Activated T-helper 1 cell treated with Interleukin-2 at 50 U/mL for 16 hours (primary cell): ENCODE measurements at places on chromosomes 12 and 14.

- DNase-seq = no peak
Observed at GRCh38 chr12:101925935-101926334, 48.6 kb downstream of the DRAM1 start.

DNA sequence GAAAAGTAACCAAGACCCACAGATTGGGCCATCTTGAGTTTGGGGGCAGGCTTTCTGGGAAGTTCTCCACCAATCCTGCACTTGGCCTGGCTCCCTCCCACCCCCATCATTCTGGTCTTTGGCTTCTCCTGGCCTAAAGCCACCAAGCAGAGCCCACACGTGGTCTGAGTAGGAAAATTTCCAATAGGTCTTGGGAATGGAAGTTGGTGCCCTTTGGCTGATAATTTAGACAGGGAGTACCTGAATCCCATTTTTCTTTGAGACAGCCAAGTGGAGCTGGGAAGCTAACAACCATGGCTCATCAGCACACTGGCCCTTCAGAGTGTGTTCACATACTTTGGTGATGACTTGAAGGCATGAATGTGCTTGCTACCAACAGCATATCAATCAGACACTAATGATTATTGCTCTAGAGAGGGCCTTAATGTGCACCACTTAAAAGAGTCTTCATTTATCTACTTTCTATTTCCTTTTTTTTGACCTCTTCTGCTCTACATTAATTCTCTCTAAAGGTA is 156.0 kb downstream of the EGLN3 start:
- no peak for DNase-seq

DNA sequence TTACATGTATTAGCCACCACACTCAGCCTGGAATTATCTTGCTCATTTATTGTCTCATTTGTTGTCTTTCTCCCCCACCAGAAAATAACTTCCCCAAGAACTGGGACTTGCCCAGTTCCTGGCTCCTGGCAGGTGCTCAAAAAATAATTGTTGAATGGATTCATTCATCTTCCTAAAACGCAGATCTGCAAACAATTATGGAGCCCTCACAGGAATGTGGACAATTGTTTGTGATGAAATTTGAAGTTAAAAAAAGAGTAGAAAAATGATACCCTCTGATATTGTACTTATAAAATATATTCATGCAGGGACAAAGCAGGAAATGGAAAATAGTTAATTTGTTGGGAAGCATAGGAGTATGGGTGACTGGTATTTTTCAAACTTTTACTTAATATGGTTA is 60.7 kb upstream of the MAP1LC3B2 start:
- no peak for DNase-seq

GRCh38 chr14:88829188-88829587 is 4.7 kb downstream of the TTC8 start:
- DNase-seq = no peak

DNA sequence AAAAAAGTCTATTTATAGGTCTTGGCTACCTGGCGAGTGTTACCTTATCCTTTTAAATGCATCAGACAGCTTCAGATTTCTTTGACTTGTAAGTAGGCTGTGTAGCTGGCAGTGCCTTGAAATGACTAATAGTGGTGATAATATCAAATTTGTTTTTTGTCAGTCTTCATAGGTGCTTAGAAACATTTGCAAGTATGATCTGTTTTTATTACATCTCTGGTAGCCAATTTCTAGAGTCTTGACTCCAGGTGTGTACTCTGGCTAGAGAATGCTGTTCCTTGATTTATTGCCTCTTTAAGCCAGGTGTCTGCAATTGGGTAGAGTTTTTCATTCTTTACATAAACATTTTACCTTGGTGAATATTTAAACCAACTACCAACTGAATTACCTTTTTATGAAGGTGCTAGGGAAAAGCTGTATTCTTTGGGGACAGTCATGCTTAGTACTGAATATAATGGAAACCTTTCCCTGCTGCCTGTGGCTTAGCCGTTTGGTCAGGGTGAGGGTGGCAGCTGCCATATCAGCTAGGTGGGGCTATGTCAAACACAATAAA is 32.6 kb downstream of the MLXIP start:
- DNase-seq = no peak

- no peak for DNase-seq
Observed at GRCh38 chr12:98645572-98646067, 530 bp downstream of the APAF1 start.

DNA sequence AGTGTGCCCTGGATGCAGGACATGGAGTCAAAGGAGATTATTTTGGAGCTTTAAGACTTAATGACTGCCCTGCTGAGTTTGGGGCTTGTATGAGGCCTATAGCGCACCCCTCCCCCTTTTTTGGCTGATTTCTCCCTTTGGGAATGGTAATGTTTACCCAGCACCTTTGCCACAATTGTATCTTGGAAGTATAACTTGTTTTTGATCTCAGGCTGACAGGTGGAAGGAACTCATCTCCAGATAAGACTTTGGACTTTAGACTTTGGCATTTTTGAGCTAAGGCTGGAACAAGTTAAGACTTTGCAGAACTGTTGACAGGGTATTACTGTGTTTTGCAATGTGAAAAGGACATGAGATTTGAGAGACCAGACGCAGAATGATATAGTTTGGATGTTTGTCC is 110.5 kb downstream of the DERA start:
- DNase-seq = no peak

DNA sequence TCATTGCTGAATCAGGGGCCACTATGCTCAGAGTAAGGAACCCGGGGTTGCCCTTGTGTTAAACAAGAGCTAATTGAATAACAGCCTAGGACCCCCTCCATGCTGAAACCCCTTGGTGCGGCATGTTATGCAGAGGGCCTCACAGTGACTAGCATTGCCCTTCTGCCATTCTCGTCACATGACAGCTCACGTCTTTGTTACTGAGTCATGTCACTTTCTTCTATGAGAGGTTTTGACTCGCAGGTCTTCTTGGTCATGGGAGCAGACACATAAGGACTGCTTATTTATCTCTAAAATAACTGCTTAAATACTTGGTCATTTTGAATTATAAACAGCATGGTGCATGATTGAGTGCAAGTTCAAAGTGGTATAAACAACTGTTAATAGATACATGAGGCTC is 24.9 kb downstream of the TCTN1 start:
- no peak for DNase-seq

DNA sequence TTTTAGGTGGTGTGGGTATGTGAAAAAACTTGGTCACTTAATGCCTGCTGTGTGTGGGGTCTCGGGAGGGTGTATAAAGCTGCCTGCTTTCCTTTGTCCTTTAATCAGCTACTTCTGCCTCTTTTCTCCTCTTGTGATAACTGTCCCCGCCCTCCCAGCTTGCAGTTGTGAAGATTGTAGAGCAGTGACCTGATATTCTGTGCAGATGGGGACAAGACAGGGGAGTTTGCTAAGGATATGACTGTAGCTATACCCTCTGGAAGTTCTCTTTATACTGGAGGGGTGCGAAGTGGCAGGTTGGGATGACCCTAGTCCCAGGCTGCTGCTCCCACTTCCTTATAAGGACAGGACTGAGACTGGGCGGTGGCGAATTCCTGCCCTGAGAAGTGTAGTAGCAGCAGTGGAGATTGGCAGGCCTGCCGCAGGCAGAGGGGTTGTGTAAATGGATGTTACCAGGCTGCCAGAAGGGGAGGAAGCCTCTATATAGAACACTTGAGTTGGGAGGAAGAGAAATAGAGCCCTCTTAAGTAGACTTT is 835 bp downstream of the MYL6 start:
- DNase-seq = no peak

- no peak for DNase-seq
Observed at GRCh38 chr14:76323331-76324050, 52.4 kb upstream of the ESRRB start.

DNA sequence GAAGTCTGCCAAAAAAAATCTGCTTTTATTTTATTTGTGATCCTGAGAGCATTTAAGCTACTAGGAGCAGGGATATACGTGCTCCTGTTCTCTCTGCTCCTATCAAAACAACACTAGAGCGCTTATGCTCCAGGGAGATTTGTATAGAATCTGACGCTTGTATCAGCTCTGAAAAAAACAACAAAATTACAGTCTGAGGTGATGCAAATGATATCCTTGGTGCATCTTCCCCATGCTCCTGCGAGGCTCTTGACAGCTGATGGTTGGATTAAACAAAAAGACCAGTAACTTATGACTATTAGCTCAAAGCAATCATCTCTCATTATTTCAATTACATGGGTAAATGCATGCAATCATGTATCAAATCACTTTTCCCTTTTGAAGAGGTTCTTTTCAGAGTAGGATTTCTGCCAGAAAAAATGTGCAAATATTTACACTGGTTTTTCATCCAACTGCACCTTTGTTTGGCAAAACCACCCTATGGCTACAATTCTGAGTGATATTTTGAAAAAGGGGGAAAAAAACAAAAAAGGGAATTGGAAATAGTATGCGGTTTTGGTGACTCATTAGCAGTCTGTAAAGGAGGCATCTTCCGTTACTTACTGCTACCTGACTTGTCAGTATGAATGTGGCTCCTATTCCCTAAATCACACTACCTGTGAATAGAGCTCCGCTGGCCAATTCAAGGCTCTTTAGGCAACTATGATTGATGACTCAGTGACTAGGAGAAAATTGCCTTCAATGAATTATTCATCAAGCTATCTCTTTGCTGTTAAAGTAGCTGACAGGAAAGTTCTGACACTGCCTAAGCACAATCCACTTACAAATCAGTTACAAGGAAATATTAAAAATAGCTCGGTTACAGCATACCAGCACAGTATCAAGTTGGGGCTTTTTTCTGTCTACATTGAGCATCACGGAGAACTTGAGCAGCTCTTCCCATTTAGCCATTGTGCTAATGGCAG is 450.0 kb downstream of the FOXG1 start:
- no peak for DNase-seq

GRCh38 chr12:67625004-67625403 is 23.5 kb upstream of the DYRK2 start:
- no peak for DNase-seq

GRCh38 chr14:74510959-74511409 is 17.4 kb downstream of the ISCA2 start:
- DNase-seq = no peak

GRCh38 chr12:21774358-21775132 is at the start of gene KCNJ8:
TSS of gene KCNJ8 (minus strand) at chr12:21774706. CDS start at chr12:21773616, 1,090 bp downstream.
- DNase-seq = no peak

GRCh38 chr14:95183532-95184412 is 26.4 kb upstream of the DICER1 start:
- no peak for DNase-seq

DNA sequence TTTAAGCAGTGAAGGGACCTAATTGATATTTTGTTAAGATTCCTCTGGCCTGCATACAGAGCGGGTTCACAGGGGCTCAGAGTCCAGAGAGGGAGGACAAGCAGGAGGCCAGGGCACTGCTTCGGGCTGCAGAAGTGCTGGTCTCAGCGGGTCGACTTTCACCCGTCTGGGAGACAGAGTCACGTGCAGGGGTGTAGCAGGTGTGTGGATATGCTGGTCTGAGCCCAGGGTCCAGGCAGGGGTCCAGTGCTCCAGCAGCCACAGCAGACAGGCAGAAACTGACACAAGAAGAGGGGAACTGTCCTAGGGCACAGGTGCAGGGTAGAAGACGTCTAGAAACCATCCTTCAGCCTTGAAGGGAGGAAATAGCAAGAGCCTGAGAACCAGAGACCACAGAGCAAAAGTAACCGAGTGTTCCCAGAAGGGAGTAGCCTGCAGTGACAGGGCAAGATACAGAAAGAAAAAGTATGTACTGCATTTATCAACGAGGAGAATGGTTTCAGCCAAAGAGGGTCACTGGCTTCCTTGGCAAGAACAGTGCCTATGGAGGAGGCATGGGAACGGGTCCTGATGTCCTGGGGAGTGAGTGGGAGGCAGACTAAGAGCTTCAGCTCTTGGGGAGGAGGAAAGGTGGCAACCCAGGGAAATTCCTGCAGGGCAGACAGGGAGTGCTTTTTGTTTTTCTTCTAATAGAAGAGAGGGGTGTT is 28.7 kb downstream of the FBXO21 start:
- no peak for DNase-seq

- no peak for DNase-seq
Observed at GRCh38 chr14:47425302-47425701, 250.1 kb downstream of the MDGA2 start.

- DNase-seq = no peak
Observed at GRCh38 chr14:53062856-53063255, 90.3 kb downstream of the DDHD1 start.

- DNase-seq = no peak
Observed at GRCh38 chr14:100893760-100894159, 9.8 kb downstream of the RTL1 start.

DNA sequence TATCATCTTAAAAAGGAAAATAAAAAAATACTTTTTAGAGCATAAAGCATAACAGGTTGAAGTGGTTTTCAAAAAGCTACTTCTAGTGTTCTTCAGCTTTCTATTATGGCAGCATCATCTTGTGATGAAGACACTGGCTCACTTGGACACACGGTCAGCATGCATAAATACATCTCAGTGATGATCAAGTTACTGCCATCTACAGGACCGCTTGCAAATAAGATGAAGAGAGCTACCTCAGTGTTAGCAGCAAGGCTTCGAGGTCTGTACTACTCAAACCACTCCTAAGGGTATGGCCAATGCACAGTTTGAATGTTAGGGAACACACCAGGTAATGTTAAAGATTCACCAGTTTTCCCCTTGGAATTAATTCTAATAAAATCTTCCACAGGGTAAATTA is 58.8 kb downstream of the GALC start:
- DNase-seq = no peak

- DNase-seq = no peak
Observed at GRCh38 chr12:100899301-100899700, 104.7 kb downstream of the ANO4 start.

DNA sequence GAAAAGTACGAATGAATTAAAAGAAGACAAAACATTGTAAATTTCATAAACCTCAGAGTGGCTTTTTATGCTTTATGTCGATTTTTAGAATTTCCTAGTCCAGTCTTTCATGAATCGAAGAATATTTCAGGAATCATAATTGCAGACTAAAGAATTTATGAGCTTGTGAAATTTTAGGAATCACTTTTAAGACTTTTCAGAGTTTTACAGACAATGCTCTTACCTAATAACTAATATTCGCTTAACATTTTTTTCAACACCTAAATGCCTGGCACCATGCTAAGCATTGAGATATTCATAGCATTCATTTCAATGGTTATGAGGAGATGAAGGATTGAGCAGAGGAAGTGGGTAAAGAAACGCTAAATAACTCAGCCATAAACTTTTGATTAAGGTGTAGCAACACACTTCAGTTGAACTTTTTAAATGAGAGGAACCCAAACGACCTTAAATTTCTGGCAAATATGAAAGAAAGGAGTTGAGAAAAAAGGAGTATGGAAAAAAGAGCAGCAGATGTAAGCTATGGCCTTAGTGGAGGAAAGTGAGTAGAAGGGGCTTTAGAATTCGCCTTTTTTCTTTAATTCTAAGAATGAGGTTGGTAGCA is 739 bp upstream of the USP44 start:
- no peak for DNase-seq

DNA sequence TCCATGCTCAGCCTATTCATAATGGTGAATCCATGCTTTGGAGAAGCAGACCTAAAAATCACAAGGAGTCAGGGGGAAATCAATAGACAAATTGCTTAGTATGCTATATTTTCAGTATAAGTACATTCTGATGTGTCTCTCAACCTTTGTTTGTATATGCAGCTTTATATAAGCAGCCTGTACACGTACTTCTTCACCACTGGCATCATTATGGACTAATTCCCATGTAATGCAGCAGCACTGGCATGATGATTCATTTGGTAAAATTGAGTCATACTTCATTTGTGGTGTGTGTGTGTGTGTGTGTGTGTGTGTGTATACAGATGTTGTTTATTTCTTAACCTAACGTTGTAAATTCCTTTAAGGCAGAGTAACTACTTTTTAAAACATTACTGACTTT is 10.9 kb downstream of the DCP1B start:
- no peak for DNase-seq
